ENCODE measurements at places on chromosomes 5 and 9.
A peak's percentile ranks its signal among the peaks of the same experiment; 100 is the strongest.

DNA sequence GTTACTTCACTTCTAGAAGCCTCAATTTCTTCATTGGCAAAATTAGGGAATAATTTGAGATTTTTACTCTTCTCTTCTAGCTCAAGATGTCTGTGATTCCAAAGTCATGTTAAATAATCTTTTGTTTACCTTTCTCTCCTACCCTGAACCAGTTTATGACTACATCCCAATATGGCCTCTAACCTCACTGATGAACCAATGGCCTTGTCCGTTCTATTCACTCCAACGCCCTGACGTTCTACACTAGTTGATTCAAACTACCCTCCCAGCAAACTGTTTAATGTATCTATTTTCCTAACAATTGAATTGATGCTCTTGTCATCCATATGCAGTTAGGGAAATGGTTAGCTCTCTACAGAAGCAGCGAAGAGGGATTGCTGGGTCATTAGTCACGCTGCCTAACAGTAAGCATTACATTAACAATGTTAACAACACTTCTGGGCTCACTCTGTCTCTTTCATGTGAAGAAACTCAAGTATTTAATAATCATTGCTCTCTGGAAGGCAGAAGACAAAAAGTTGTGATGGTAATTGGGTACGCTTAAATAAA, 38.0 kb downstream of the RAPGEF1 start:
- DNase-seq = no peak

DNA sequence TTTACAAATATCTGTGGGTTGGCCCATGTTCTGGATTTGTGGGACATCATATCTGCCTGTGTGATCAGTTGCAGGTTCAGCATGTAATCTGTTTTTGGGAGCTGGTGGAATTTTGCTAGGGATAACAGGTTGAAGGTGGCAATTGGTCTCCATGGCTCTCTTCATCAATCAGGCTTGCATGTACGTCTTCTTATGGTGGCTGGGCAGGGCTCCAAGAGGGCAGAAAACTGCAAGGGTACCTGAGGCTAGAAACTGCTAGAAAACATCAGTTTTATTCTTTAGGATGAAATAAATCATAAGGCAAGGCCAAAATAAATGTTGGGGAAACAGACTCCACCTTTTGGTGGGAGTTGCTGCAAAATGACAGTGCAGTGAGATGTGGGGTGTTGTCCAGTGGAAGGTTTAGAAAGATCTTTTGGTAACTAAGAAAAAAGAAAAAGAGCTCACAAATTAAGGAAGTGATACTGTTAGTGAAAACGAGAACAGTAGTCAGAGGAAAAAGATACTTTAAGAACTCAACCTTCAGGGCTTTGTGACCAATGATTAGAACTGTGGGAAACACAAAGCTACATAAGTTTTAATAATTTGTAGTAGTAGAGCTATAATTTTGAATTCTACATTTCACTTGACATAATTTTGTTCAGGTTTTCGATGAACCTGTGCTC, 300.7 kb upstream of the IZUMO3 start:
- no peak for DNase-seq

GRCh38 chr5:2549900-2550299, 201.6 kb downstream of the IRX2 start:
- DNase-seq = no peak

DNA sequence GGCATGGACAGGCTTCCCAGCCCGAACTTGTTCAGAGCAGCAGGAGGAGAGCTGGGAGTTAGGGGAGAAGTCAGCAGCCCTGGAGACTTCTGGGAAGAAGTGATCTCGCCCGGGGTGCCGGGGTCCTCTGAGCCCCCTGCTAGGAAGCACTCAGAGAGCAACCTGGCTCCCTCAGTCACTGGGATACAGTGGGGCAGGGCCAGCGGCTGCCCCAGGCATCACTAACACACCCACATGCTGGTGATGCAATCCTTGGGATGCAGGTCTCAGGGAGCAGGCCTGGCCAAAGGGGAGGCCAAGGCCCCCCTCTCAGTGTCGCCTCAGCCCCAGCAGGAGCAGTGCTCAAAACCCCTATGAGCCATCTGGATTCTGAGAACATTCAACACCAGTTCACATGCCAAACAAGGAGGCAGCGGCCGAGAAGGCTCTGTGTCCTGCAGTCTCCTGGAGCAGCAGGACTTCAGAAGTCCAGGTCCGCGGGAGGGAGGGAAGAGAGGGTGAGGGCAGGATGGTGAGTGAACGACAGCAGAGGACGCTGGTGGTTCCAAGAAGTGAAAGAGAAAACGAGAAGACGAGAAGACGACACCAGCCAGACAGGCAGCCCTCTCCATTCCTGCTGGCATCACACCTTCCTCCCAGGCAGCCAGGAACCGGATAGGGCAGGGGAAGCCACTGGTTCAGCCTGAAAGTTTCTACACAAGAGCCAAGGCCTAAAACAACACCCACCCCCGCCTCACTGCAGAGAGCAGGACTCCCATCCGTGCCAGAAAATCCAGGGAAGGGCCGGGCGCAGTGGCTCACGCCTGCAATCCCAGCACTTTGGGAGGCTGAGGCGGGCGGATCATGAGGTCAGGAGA, 2.3 kb downstream of the PNPLA7 start:
- DNase-seq = no peak

- no peak for DNase-seq
These were observed 99.1 kb downstream of the AOPEP start for GRCh38 chr9:94825611-94825958.

DNA sequence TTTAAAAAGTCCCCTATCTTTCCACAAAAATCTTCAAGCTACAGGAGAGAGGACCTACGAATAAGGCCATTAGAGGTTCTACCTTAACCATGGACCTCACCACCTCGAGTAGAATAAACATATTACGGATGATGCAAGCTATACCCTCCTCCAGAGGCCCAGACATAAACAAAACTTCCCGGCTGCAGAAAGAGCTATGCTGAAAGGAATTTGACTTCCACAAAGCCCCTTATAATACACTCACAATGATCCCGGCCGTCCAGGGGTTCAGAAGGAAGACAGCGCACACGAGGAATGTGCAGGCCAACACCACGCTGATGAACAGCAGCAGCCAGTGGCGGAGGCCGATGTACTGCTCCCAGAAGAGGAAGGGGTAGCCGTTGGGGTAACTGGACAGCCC, 59.0 kb downstream of the PTCH1 start:
- no peak for DNase-seq

DNA sequence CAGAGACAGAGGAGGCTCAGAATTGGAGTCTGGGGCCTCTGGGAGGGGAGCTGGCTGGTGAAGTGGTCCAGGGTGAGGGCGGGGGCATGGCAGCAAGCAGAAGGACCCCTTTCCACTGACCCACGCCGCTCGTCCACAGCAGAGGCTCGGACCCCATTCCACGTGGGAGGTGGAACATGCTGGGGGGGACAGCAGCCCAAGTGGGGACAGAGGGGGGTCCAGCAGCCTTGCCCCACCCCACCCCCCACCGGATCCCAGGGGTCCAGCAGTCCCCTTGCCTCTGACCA, 25.4 kb upstream of the NKD2 start:
- no peak for DNase-seq

- DNase-seq = no peak
These were observed 78.1 kb upstream of the DIRAS2 start for GRCh38 chr9:90720621-90721265.

DNA sequence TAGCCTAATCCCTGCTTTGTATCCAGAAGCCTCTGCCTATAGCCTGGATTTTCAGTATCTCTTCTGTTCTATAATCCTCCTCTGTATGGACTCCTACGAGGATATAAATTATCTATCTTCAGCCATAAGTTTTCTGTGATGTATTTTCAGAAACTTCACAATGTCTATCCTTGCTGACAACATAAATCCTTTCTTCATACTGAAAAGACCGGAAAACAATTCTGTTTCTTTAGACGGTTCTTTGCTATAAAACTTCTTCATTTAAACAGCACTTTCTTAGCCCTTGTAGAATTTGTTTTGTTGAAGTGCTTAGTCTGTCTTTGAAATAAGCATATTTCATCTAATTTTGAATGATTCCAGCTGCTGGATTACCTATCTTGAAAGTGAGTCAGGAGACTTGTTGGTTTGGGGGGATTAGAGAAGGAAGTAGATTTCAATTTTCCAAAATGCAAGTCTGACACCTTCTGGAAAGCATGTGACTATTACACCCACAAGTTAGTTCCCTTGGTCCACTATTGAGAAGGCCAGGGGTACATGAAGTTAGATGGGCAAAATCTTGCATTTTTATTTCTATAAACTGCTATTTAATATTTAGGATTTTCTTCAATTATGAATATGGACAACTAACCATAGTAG, 96.3 kb upstream of the RANBP3L start:
- no peak for DNase-seq

GRCh38 chr9:34506623-34507022, 16.2 kb downstream of the ENHO start:
- DNase-seq = no peak

- peak; percentile 48 for DNase-seq
These were observed 108.6 kb upstream of the RAD23B start for GRCh38 chr9:107174441-107174840.

- DNase-seq = peak; percentile 64
These were observed 27.1 kb downstream of the LCP2 start for GRCh38 chr5:170270293-170271069.

DNA sequence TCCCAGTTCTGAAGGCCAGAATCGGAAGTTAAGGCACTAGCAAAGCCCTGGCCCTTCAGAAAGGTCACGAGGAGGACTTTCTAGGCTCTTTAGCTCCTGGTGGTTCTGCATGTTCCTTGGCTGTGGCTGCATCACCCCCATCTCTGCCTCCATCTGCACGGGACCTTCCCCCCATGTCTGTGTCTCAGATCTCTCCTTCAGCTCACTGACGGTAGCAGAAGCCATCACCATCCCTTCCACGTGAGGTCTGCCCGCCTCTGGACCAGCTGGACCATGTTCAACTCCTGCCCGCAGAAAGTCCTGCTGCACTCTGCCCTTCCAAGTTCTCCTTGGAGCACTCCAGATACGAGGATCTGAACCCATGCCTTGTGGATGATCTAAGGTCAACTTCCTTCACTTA, 242.9 kb upstream of the IRX1 start:
- DNase-seq = no peak

DNA sequence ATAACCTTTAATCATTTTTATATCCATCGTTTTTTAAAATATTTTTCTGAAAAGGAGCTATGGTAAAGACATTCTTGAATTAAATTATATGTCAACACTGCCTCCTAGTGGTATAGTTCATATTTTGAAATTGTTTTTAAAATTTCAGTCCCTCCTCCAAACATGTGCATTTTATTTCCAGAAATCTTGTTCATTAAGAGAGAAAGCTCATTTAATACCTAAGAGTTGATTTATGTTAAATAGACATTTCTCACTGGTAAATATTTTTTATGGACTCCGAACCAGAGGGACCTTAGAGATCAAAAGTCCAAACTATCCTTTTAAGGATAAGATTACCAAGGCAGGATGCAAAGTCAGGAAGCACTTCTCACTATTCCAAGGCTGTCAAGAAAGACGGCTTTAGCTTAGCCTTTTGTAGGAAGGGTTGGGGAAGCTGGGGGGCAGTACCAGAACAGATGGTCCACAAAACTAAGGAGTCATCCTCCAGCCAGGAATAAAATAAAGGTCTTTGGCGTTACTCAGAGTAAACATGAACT, 21.6 kb downstream of the BHMT start:
- DNase-seq = peak; percentile 49

GRCh38 chr5:56102889-56103288, 108.1 kb upstream of the IL6ST start:
- no peak for DNase-seq

DNA sequence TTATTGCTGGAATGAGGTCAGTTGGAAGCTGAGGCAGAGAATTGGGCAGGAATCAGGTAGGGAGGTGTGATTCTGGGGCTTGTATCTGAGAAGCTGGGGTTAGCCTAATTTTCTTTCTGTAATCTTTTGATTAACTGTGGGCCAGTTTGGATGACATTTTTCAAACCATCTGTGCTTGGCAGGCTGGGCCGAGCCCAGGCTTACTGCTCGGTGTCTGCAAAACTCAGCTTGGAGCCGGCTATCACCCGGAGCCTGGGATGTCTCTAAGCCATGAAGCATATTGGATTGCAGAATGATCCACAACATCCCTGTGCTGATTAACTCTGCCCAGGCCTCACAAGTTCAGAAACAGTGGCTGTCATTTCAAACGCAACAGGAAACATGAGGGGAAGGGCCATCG, 26.5 kb downstream of the KCNMB1 start:
- no peak for DNase-seq

- no peak for DNase-seq
These were observed 111.5 kb downstream of the HTR4 start for GRCh38 chr5:148542812-148543211.

GRCh38 chr9:137295849-137296669, 6.0 kb downstream of the NRARP start:
- no peak for DNase-seq

DNA sequence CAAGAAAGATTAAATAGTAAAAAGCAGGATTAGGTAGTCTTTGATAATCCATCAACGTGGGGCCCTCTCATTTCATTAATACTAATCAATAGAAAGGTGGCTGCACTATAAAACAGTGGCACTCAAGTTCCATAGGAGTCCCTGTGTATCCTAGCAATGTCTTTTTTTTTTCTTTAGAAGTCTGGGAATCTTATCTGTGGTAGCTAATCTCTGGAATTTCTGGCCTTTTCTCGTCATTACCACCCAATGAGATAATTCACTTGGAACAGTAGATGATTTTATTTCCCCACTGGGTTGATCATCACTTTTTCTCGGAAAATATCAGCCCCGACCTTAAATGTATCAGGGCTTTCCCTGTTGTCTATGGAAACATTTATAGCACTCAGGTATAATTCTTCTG, 86.8 kb upstream of the CDH6 start:
- DNase-seq = no peak

DNA sequence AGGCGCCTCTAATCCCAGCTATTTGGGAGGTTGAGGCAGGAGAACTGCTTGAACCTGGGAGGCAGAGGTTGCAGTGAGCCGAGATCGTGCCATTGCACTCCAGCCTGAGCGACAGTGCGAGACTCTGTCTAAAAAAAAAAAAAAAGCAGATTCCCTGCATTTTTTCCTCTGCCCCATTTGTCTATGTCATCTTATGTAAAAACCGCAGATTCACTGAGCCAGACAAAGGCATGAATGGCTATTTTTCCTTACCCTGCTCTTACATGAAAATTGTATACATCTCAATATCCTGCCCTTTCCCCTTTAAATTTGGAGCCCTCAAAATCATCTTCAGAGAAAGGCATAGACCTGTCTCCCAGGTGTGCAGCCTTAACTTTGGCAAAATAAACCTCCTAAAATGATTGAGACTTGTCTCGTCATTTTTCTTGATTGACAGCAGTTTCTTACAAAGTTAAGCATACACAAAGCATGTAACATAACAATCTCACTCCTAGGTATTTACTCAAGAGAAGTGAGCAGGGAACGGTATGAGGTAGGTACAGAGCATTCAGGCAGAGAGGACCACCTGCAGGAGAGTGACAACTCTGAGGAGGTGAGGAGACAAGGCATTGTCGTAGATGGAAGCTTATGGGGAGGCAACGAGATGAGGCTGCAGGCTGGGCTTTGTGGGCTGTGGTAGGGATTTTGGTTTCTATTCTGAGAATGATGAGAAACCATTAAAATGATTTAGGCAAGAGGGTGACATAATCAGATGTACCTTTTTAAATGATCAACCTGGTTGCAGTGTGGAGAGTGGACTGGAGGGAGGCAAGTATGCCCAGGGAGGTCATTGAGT, 65.7 kb upstream of the IL6ST start:
- peak; percentile 56 for DNase-seq

- no peak for DNase-seq
These were observed 130.3 kb upstream of the FAM120A start for GRCh38 chr9:93321220-93321610.

All from activated CD4-positive, alpha-beta T cell treated with anti-CD3 and anti-CD28 coated beads, Interleukin-2, Interleukin-4, amounts not matched to agents 100 ng/mL and 50 ng/mL, durations not matched to agents 16 hours and 8 hours (primary cell).